ENCODE measurements at places on chromosomes 7 and 10.

GRCh38 chr7:140289804-140290203 lies 108.5 kb downstream of the SLC37A3 start:
- H3K4me3 ChIP-seq = no peak overlapping the region
- H3K4me1 ChIP-seq = no peaks in the 10 kb centered on the region
- no peak for DNase-seq
- no peak overlapping the region for H3K27ac ChIP-seq
- H3K27me3 ChIP-seq = no peaks in the 10 kb centered on the region
- no peaks in the 10 kb centered on the region for H3K36me3 ChIP-seq

DNA sequence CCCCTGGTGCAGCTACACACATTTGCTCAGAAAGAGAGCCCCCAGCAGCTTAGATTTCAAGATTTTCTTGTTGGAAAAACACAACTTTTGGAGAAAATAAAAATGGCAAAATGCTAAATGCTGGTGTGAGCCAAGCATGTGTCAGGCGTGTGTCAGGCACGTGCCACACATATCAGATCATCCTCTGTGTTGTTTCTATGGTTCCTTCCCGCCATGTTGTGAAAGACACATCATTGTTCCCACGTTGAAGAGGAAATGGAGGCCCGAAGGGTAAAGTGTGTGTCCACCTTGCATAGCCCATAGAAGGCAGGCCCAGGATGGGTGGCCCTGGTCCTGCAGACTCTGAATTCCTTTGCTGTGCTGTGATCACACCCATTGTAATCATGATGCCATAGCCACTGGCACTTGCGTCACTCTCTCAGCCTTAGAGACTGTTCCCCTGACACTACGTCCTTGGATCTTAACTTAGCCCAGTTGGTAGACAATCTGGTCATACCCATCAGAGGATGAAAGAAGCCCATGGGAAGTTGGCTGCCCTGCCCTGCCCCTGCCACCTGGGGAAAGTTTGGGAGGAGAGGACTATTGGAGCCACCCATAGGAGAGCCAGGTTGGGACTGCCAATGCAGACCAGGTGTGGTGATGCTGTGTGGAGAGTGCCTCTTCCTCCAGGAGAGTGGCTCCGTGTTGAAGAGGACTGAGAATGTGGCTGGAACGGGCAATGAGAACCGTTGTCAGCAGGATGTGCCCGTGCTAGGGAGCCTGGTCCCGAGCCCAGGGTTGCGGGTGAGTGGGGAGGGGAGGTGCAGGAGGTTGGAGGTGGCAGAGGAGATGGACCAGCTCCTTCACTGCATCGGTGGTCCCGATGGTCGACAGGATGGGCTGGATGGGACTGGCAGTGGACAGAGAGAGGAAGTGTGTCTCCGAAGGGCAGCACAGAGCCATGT lies 65.6 kb upstream of the IGFBP3 start:
- DNase-seq = no peak
- H3K27ac ChIP-seq = no peak overlapping the region
- no peaks in the 10 kb centered on the region for H3K36me3 ChIP-seq

GRCh38 chr10:30055226-30055662 lies 4.1 kb downstream of the JCAD start:
- peaks cover 71% of the 10 kb centered on the region for H3K4me1 ChIP-seq
- no peak for DNase-seq
- H3K27me3 ChIP-seq = no peaks in the 10 kb centered on the region

DNA sequence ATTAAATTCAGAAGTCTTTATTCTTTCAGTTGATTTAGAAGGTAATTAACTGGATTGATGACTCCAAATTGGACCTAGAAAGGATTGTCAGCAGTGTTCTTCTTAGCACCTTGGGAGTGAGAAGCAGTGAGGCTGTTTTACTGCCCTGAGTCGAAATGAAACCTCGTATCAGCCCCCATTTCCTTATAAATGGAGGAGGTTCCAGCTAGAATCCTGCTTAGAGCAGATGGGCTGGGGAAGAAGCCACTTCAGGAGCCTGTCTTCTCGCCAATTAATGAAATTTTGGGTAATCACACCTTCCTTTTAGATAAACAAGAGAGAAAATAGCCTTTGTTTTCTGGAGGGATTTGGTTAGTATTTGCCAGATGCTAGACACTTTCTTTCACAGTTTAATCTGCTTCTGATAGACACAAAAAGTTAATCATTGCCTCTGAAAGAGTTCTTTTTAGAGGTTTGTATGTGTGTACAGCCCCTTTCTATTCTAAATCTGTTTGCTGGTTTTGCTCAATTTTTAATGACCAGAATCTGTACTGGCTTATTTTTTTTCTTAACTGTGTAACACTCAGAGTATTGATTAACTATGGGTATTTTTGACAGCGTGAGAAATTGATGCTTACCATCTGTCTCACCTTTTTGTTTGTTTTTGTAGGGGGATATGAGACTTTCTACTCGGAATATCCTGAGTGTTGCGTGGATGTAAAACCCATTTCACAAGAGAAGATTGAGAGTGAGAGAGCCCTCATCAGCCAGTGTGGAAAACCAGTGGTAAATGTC lies 4.6 kb downstream of the DUSP5 start:
- H3K4me1 ChIP-seq = no peaks in the 10 kb centered on the region
- no peaks in the 10 kb centered on the region for H3K27me3 ChIP-seq
- no peak for DNase-seq
- no peak overlapping the region for H3K4me3 ChIP-seq
- peak overlapping the region; percentile 95 for H3K27ac ChIP-seq
- peaks cover 5% of the 10 kb centered on the region for H3K36me3 ChIP-seq

GRCh38 chr7:25244254-25245033 lies 16.2 kb upstream of the NPVF start:
- no peak for DNase-seq
- H3K4me3 ChIP-seq = no peak overlapping the region
- H3K27ac ChIP-seq = no peak overlapping the region
- H3K36me3 ChIP-seq = no peaks in the 10 kb centered on the region
- no peaks in the 10 kb centered on the region for H3K27me3 ChIP-seq

DNA sequence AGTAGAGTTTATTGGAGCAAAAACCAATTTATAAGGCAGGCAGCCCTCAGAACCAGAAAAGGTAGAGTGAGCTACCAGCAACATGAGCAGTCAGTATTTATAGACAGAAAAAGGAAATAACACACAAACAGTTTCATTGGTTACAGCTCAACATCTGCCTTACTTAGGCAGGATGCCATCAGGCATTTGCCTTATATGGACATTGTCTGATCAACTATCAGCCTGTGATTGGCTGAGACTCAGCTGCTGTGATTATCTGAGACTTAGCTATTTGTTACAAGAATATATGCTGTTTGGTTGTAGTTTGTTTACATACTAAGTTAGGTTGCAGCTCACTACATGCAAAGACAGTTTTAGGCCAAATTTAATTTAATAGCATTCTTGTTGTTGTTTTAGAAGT lies 60.4 kb upstream of the CDK1 start:
- H3K36me3 ChIP-seq = no peaks in the 10 kb centered on the region
- no peaks in the 10 kb centered on the region for H3K4me1 ChIP-seq
- no peak for DNase-seq
- no peak overlapping the region for H3K4me3 ChIP-seq
- no peaks in the 10 kb centered on the region for H3K27me3 ChIP-seq

- H3K4me3 ChIP-seq = no peak overlapping the region
- H3K4me1 ChIP-seq = no peaks in the 10 kb centered on the region
- no peaks in the 10 kb centered on the region for H3K27me3 ChIP-seq
- H3K27ac ChIP-seq = no peak overlapping the region
- no peaks in the 10 kb centered on the region for H3K36me3 ChIP-seq
- no peak for DNase-seq
Observed at GRCh38 chr7:79287981-79288380, 165.5 kb downstream of the MAGI2 start.

- no peaks in the 10 kb centered on the region for H3K27me3 ChIP-seq
- no peaks in the 10 kb centered on the region for H3K36me3 ChIP-seq
- H3K27ac ChIP-seq = no peak overlapping the region
- no peaks in the 10 kb centered on the region for H3K4me1 ChIP-seq
Observed at GRCh38 chr10:6036861-6037321, 25.3 kb downstream of the IL2RA start.

- no peaks in the 10 kb centered on the region for H3K36me3 ChIP-seq
- no peaks in the 10 kb centered on the region for H3K4me1 ChIP-seq
- H3K27me3 ChIP-seq = no peaks in the 10 kb centered on the region
- H3K27ac ChIP-seq = no peak overlapping the region
Observed at GRCh38 chr10:95963991-95964389, 56.2 kb downstream of the CC2D2B start.

DNA sequence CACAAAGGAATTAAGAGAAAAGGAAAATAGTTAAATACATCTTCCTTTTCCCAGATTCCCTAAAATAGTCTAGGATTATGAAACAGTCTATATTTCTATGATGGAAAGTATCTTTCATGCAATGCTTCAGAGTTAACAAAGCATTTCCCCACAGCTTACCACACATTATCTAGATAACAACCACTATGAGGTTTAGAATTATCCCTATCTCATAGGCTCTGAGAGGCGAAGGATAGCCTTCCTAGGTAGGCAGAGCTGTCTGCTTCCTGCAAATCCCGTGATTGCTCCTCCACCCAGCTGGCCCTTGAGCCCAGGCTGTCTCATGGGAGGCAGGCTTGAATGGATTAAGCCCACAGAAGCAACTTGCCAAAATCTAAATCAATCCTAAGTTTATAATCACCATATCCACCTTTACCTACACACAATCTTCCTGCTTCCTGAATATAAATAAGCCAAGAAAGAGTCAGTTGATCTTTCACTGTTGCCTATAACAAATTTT lies 321.4 kb upstream of the AOAH start:
- no peak overlapping the region for H3K4me3 ChIP-seq
- peaks cover 3% of the 10 kb centered on the region for H3K4me1 ChIP-seq
- H3K27ac ChIP-seq = no peak overlapping the region
- no peak for DNase-seq

GRCh38 chr10:12511651-12512050 lies 162.3 kb downstream of the CAMK1D start:
- no peaks in the 10 kb centered on the region for H3K27me3 ChIP-seq
- H3K4me3 ChIP-seq = no peak overlapping the region
- no peak overlapping the region for H3K27ac ChIP-seq
- peak; percentile 53 for DNase-seq

DNA sequence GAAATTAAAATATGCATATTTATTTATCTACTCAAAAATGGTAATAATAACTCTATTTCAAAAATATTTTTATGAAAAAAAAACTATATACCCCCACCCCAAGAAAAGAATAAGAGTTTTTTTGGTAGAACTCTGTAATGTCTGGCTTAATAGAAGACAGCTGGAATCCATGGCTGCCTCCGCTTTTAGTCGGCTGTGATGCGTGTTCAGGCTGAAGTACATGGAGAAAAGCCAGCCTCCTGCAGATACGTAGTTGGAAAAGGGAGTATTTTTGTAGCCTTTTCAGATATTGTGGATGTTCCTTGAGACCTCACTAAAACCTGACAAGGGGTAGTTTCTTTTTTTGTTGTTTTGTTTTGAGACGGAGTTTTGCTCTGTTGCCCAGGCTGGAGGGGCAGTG lies 10.0 kb downstream of the FOXK1 start:
- no peaks in the 10 kb centered on the region for H3K4me1 ChIP-seq
- H3K36me3 ChIP-seq = no peaks in the 10 kb centered on the region
- H3K27ac ChIP-seq = peak overlapping the region; percentile 84
- H3K4me3 ChIP-seq = no peak overlapping the region

- peaks cover 13% of the 10 kb centered on the region for H3K36me3 ChIP-seq
- no peak overlapping the region for H3K4me3 ChIP-seq
- DNase-seq = no peak
- H3K27me3 ChIP-seq = no peaks in the 10 kb centered on the region
Observed at GRCh38 chr7:128389618-128390329, 20.0 kb downstream of the IMPDH1 start.

DNA sequence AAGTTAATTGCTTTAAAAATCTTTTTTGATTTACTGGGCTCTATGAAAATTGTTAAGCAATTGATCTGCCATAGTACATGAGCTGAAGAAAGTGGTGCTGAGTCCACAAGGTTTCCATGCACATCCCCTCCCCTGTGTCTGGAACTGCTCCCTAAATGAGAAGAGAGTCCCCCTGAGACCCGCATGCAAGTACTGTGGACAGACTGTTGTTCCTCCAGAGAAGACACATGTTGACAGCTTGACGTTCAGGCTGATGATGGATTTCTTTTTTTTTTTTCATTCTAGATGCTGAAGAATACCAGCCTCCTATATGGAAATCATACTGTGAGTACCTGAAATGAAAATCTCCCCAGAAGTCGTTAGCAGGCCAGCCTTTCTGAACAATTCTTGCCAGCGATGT lies 159.8 kb downstream of the CHN2 start:
- no peak overlapping the region for H3K4me3 ChIP-seq
- no peaks in the 10 kb centered on the region for H3K27me3 ChIP-seq
- H3K36me3 ChIP-seq = no peaks in the 10 kb centered on the region
- no peak for DNase-seq
- no peaks in the 10 kb centered on the region for H3K4me1 ChIP-seq

Data from right atrium auricular region (tissue), 2 donors.